ENCODE measurements at places on chromosomes 2 and 18.

DNA sequence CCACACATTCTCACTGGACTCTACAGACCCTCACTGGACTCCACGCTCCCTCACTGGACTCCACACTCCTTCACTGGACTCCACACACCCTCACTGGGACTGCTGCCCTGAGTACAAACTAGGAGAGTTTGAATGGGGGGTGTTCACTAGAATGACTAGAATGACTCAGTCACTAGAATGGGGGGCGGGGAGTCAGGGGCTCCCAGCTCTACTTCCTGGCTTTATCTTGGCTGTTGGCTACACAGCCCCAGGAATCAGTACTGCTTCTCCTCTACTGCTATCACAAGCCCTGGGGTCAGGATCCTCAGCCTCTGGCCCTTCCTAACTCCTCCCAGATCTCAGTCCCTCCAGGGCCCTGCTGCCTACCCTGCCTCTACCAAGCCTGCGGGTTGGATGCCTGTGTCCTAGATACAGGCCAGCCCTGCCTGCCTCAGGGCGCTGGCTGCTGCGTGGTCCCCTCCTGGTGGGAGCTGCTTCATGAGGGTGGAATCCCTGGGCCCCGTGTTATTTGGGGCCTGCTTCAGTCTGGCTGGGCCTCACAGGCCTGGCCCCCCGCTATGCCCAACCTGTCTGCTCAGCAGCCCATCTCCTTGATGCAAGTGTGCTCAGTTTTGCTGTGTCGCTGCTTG lies 7.8 kb downstream of the PTMA start:
- DNase-seq = no peak

- no peak for DNase-seq
These were observed 34.9 kb downstream of the MFSD6 start for GRCh38 chr2:190443055-190443454.

GRCh38 chr2:60819155-60819862 lies 62.1 kb upstream of the REL start:
- DNase-seq = peak; percentile 72

DNA sequence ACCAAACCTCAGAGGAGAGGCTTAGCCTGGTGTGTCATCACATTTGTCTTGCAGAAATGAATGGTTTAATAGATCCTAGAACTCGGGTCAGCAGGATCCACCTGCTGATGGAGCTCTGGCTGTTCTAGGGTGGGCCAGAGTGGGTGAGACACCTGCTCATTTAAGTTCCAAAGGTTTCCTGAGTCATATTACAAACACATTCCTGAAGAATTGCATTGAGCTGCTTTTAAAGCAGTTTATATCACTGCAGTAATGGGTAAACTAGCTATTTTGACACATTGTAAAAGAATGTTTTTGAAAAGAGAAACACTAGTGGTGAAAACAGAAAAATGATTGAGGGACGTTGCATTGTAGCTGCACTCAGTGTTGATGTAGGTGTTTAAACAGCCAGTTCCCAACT lies 175.3 kb upstream of the TCF4 start:
- no peak for DNase-seq

DNA sequence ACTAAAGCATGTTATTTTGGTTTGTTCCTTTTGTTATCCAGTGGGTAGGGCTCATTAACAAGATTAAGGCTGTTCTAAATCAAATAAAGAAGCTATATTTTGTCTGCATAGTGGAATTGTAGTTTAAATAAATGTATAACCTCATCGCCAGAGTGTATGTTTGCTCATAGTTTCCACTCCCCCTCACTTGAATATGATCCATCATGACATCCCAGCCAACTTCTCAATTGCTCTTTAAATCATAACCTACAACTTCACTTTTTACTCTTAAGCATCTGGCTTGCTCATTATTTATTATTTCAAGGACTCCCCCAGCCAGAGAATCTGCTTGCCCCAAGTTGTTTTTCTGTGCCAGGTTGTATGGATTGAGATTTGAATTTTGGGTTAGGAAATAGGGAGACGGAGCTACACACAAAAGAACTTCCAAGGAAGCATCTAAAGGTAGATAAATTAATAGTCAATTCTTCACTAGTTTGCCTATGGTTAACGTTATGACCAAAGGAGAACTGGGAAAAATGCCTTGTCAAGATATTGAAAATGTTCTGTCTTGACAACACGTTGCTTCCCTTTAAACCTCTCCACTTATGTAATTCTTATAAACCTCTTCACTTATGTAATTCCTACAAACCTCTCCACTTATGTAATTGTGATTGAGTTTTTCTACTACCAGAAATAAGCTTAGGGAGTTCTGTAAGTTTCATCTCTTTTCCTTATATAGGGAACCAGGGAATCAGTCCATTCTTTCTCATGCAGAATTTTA lies 55.4 kb upstream of the UPP2 start:
- DNase-seq = no peak

DNA sequence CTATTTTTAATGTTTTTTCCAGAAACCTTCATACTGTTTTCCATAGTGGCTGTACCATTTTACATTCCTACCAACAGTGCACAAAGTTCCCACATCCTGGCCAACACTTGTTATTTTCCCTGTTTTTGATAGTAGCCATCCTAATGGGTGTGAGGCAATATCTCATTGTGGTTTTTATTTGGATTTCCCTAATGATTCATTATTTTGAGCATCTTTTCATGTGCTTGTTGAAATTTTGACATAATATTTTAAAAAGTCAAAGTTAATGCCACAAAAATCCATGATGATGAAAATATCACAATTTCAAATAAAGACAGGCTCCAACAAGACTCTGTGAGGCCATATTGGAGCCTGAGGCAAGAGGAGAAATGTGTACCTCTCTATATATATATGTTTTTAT lies 50.2 kb downstream of the VWA3B start:
- no peak for DNase-seq

DNA sequence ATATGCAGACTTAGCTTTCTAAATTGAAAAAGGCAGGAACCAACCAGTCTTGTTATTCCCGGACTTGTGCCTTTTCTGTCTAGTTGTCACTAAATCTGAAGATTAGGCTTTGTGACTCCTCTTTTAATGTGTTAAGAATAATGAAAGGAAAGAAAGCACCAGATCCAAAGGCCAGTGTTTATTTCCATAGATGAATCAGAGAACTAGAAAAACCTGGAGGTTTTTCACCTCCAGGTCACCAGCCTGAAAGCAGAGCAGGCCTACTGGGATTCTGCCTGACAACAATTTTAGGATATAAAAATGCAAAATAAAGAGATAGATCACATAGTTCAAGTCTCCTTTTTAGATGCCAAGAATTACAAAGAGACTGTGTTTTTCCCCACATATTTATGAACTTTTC lies 160.4 kb downstream of the GULP1 start:
- no peak for DNase-seq

GRCh38 chr2:148926291-148926961 lies 51.4 kb downstream of the KIF5C start:
- peak; percentile 12 for DNase-seq

GRCh38 chr18:31954349-31954748 lies 11.4 kb upstream of the TRAPPC8 start:
- DNase-seq = no peak

- DNase-seq = no peak
These were observed 1.2 kb upstream of the TRAPPC8 start for GRCh38 chr18:31943878-31944816.

GRCh38 chr2:234847639-234848038 lies 104.2 kb upstream of the SH3BP4 start:
- DNase-seq = no peak

GRCh38 chr2:55093381-55093780 lies 43.1 kb upstream of the RTN4 start:
- no peak for DNase-seq

- DNase-seq = no peak
These were observed 35.9 kb upstream of the SNED1 start for GRCh38 chr2:240962300-240963064.

GRCh38 chr2:33949371-33949770 lies 350.3 kb upstream of the FAM98A start:
- no peak for DNase-seq

- DNase-seq = no peak
These were observed 30.7 kb upstream of the CD302 start for GRCh38 chr2:159828738-159829137.

DNA sequence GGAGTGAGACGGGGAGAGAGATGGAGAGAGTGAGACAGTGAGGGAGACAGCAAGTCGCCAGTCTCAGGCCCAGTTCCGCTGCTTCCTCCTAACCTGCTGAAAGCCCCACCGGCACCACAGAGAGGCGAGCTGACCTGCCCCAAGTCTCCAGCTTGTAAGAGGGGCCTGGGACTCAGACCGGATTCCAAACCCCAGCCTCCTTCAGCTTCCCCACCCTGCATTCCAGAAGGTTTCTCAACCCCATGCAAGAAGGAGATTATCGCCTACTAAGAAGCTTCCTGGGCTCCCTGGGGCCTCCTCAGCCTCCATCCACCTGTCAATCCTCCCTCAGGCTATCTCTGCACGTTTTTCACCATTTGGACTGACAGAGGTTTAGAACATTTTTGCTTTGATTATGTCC lies 173.1 kb upstream of the RAB6C start:
- DNase-seq = no peak

- no peak for DNase-seq
These were observed 40.3 kb downstream of the RBMS1 start for GRCh38 chr2:160453111-160453820.

GRCh38 chr18:72197591-72197990 lies 346.6 kb downstream of the CBLN2 start:
- no peak for DNase-seq

GRCh38 chr2:61439241-61440002 lies 31.5 kb downstream of the USP34 start:
- no peak for DNase-seq

- no peak for DNase-seq
These were observed 118.3 kb upstream of the DSEL start for GRCh38 chr18:67634631-67635338.

GRCh38 chr2:39481611-39482010 lies 44.5 kb upstream of the MAP4K3 start:
- no peak for DNase-seq

DNA sequence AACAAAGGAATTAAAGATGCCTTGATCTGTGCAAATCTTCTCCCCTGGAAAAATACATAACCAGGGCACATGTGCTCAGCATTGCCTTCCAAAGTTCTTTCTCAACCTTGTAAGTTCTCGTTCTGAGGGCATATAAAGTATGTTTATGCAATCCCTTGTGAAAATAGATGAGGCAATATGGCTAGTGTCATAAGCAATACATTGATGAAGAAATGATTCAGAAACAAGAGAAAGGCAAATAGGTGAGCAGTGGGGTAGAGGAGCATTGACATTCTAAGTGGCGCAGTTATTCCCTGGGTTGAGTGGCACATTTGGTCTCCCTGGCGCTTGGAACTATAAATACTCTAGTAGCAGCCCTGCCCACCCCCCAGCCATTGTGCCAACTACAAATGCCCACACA lies 57.4 kb upstream of the PGAP1 start:
- no peak for DNase-seq

DNA sequence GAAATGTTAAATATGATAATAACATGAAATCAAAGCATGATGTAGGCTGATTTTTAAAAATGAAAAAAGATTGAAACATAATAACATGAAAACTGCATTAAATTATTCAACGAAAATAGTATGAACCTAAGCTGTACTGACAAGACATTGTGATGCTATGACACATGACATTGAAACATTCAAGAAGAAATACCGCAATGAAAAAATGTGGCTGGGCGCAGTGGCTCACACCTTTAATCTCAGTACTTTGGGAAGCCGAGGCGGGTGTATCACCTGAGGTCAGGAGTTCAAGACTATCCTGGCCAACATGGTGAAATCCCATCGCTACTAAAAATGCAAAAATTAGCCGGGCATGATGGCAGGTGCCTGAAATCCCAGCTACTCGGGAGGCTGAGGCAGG lies 14.6 kb downstream of the CXCR1 start:
- DNase-seq = no peak

GRCh38 chr2:102284611-102285010 lies 26.8 kb upstream of the IL1RL1 start:
- no peak for DNase-seq

- no peak for DNase-seq
These were observed 21.4 kb downstream of the MYL12B start for GRCh38 chr18:3283253-3283863.

- no peak for DNase-seq
These were observed 275.7 kb upstream of the FN1 start for GRCh38 chr2:215711471-215712034.

DNA sequence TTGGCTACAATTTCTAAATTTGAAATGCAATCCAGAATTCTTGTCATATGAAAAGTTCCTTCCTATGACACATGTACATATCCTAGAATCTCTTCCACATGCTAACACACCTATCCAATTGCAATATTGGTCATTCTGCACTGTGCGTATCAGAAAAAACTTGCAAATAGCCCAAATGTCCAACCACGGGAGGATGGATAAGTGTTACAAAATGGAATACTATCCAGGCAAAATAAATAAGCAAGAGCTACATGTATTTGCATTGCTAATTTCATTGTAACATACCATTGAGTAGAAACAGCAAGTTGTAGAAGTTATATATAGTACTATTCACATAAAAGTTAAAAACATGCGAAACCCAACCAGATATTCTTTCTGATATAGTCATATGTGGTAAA lies 15.6 kb upstream of the RHOB start:
- no peak for DNase-seq

DNA sequence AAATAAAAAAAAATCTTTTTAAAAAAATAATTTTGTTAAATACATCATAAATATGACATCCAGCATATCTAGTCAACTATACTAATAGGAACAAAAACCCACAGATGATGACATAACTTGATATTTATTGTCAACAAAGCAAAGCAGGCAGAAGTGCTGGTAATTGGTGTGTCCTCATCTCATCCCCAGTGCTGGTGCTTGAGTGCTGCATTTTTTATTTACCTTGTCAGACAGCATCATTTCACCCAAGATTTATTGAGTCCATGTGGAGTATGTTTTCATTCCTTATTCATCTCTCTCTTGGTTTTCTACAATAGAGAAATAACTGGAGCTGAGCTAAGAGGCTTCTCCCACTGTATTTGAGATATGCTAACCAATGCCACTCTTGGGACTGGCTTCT lies 191.6 kb upstream of the SLC14A2 start:
- no peak for DNase-seq

DNA sequence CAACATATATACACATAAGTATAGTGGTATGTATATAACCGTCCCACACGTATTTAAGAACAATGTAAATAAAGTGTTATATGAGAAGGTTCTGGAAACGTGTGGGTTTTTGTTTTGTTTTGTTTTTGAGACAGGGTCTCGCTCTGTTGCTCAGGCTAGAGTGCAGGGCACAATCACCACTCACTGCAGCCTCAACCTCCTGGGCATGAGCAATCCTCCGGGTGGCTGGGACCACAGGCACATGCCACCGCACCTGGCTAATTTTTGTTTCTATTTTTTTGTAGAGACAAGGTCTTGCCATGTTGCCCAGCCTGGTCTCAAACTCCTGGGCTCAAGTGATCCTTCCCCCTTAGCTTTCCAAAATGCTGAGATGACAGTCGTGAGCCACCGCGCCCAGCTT lies 6.2 kb downstream of the ADAM17 start:
- no peak for DNase-seq

GRCh38 chr18:37524498-37525261 lies 40.9 kb downstream of the CELF4 start:
- no peak for DNase-seq

Measured in stimulated activated CD8-positive, alpha-beta memory T cell treated with anti-CD3 and anti-CD28 coated beads, Interleukin-4, amount 100 ng/mL, for 1 hour (primary cell).